ENCODE measurements at places on chromosomes 1 and 21. TPM values are rescaled to one million over a fixed set of nuclear protein-coding genes. Genes with fewer than 3 reads are reported as not detected.

Gene C1orf74
- total RNA-seq, result 4.7 TPM

Gene BGLAP
- total RNA-seq, result 1.2 TPM

Gene HOOK1
- 0.11 TPM for total RNA-seq

Gene DNASE2B
- not detected for total RNA-seq

Gene RABGGTB
- total RNA-seq, result 166 TPM

Gene RBP7
- not detected for total RNA-seq

Gene CFHR1
- total RNA-seq, result not detected

Gene TEDDM1
- not detected for total RNA-seq

Gene HES5
- not detected for total RNA-seq

All from K562 (cell line).